ENCODE measurements at places on chromosomes 1 and 21.

GRCh38 chr1:100523038-100523652 lies 14.8 kb upstream of the GPR88 start:
- no peak for DNase-seq

DNA sequence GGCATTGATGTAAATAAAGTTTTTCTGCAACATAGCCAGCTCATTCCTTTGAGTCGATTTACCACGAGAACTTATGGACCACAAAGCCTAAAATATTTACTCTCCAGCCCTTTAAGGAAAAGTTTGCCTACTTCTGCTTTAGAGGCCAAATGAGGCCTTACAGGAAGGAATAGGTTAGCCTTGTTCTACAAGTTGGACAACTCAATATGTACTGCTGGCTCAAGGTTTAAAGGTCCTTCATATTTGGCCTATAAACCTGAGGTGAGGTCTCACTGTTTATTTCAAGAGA lies 144.5 kb upstream of the DNAH14 start:
- no peak for DNase-seq

- no peak for DNase-seq
These were observed 159.5 kb downstream of the SLC45A1 start for GRCh38 chr1:8477166-8477982.

DNA sequence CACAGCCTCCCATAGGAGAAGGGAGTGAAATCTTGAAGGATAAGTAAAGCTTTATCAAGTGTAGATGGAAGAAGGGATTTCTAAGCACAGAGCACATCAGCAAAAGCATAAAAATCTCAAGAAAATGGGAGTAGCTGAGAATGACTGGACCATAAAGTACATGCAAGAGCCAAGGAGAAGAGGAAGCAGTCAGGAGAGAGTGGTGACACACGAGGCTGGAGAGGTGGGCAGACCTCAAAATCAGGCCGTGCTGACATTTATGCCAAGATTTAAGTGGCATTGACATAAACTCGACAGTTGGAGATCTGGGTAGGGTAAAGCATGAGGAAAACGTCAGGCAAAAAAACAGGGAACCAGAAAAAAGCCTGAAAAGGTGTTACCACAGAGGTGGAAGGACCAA lies 62.3 kb downstream of the GFI1 start:
- no peak for DNase-seq

DNA sequence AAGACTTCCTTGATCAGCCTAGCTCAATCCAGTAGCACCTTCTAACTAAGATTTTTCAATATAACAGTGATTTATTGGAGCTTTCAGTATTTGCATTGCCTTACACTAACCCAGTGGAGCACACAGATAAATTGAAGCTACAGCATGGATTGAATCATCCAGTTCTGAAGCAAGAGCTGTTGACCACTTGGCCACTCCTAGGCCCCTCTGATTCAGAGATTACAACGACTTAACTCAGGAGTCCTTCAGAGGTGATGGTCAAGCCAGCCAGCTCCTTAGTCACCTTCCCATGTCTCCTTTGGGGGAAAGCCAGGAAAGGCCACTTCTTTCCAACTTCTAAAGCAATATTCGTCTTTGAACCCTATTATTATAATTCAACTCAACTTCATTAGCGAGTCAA lies 151.8 kb downstream of the TENT5C start:
- DNase-seq = no peak

DNA sequence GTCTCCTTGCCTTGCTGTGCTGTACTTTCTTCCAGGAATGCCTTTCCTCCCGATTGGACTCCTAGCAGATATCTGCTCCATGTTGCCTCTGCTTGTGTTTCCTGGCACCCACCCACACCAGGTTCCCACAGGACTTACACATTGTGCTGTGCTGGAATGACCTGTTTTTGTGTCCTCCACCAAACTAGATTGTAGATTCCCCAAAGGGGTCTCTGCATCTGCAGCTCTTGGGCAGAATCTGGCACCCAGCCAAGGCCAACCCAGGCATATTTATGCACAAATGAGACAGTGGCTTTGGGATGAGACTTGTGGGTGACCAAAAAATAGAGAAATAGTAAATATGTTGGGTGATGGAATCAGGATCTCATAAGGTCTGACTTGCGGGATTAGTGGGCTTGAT lies 278.2 kb downstream of the RRAGC start:
- no peak for DNase-seq

- no peak for DNase-seq
These were observed 66.8 kb downstream of the OBSCN start for GRCh38 chr1:228274452-228275178.

GRCh38 chr1:197923038-197923437 lies 5.9 kb downstream of the LHX9 start:
- no peak for DNase-seq

DNA sequence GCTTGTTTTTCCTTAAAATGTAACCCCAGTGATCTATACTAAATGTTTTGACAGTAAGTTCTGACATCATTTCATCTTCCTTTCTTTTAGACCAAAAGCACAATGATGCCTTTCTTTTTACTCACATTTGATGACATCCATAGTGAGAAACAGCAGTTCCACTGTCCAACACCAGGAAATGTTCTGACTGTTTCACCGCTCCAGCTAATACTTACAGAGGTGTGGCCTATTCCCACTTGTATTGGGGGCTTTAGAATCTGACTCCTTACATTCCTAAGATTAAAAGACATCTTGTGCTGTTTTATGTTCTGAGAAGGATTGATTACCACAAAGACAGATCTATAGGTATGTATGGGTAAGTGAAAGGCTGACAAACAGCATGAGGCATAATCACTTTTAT lies 1018.2 kb upstream of the PRMT6 start:
- DNase-seq = no peak

DNA sequence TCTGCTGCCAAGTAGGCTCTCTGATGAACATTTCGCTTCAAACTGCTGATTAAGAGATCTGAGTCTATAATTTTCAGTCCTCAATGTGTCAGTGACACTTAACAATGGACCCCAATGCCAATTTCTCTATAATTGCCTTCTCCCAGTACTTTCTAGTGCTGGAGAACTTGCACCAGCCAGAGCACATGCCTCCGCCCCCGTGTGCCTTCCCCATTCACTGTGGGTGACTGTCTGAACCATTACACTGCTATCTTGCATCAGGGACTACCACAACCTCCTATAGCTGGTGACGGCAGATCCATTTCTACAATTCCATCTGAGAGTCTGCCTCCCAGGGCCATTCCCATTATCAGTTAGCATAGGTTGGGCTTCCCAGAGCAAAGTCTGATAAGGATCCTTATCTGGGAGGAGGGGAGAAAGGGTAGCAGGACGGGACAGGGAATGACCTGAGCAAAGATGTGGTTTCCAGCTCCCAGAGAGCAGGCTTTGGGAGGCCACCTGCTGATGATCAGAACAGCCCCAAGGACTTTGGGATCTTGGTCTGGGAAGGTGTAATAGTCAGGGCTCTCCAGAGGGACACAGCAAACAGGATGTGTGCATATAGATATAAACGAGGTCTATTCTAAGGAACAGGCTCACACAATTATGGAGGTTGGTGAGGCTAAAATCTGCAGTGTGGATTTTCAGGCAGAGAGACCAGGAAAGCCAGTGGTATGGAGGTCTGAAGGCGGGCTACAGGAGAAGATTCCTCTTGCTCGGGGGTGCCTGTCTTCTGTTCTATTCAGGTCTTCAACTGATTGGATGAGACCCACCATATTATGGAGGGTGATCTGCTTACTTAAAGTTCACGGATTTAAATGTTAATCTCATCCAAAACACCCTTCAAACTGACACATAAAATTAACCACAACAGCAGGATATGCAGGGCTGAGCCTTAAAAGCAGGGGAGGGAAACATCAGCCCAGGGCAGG lies 238.2 kb downstream of the PTPRU start:
- DNase-seq = no peak

- peak; percentile 73 for DNase-seq
These were observed 16.9 kb upstream of the PARS2 start for GRCh38 chr1:54781023-54781723.

DNA sequence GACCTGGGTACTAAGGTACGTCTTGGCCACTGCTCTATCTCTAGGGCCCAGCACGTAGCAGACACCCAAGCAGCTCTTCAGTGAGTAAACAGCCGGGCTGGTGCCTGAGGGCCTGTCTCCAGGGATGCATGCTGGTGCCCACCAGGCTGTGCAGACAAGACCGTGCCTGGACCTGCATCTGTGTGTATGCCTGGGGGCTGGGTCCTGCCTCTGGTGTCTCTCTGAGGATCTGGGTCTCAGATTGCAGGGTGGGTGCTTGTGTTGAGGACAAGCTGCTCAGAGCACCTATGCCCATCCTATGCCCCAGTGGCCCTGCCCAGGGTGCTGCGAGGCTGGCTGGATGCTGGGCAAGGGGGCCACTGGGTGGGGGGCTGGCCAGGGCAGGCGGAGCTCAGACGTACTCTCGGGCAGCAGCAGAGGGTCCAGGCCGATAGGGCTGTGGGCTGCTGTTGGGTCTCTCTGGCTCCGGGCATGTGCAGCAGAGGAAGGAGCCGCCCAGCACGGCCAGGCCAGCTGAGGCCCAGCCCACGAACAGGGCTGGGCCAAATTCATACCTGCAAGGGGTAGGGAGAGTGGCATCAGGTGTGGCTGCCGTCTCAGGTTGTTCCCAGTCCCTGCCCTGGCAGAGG lies 4.4 kb downstream of the CLDN19 start:
- DNase-seq = no peak

DNA sequence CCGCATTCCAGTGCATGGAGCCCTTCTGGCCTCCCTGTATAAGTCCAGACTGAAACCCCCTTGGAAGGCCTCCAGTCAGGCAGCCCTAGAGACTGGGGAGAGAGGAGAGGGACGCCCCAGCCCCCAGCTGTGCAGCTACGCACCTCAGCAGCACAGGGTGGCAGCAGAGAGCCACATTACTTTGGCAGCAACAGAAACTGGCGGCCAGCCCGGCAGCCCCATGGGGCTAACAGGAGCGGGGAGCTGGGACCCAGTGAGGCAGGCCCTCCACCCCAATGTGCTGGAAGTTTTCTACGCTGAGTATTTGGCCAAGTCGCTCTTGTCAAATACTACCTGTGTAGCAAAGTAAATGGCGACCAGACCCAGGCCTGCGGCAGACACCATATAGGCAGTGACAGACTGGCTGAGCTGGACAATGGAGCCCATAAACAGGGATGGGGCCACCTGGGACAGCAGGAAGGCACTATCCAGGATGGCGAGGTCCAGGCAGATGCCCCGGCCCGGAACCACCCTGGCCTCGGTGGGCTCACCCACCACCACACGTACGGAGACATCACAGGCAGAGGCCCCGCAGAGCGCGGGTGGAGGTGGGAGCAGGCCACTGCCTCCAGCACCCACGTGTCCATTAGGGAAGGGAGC lies 21.2 kb downstream of the SLC45A3 start:
- DNase-seq = peak; percentile 93

GRCh38 chr1:59229138-59229537 lies 67.8 kb upstream of the FGGY start:
- no peak for DNase-seq

DNA sequence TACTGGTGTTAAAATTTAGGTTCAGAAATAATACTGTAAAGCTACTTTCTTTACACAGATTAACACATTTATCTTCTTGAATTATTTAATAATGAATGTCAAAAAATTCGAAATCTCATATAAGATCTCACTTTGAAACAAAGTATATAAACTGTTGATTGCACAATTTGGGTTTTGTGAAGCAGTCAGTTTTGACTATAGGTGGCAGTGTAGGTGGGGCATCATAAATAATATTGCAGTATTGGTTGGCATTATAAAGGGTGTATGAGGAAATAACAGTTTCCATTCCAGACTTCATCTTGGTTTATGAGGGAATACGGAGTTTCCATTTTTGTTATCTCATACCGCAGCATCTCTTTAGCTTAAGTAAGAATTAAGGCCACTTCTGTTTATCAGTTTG lies 49.9 kb downstream of the SUCO start:
- no peak for DNase-seq

- DNase-seq = no peak
These were observed 59.5 kb downstream of the NAV1 start for GRCh38 chr1:201598396-201598795.

- DNase-seq = no peak
These were observed 397.7 kb downstream of the RPS6KC1 start for GRCh38 chr1:213448776-213449175.

GRCh38 chr1:119766374-119766794 lies 2.3 kb downstream of the HMGCS2 start:
- no peak for DNase-seq

Measured in iPS-NIHi11 (cell line).